Activated T-cell treated with anti-CD3 and anti-CD28 coated beads, Interleukin-2, amount 50 U/mL, for 72 hours (primary cell): ENCODE measurements at places on chromosomes 11 and 22. TPM values are rescaled to one million over a fixed set of nuclear protein-coding genes. Genes with fewer than 3 reads are reported as not detected.
A peak's percentile ranks its signal among the peaks of the same experiment; 100 is the strongest.

The C11orf65 gene
- total RNA-seq, result 1.2 TPM

The LMO1 gene
- total RNA-seq, result not detected

The GSTT2B gene
- not detected for total RNA-seq

The ALG9 gene
- total RNA-seq, result 46.1 TPM

The SLC1A2 gene
- 0.09 TPM for total RNA-seq

- no peak for DNase-seq
These were observed 451.3 kb downstream of the METTL15 start for GRCh38 chr11:28559492-28559891.

GRCh38 chr11:10770626-10771254 lies 19.7 kb downstream of the CTR9 start:
- DNase-seq, result no peak

DNA sequence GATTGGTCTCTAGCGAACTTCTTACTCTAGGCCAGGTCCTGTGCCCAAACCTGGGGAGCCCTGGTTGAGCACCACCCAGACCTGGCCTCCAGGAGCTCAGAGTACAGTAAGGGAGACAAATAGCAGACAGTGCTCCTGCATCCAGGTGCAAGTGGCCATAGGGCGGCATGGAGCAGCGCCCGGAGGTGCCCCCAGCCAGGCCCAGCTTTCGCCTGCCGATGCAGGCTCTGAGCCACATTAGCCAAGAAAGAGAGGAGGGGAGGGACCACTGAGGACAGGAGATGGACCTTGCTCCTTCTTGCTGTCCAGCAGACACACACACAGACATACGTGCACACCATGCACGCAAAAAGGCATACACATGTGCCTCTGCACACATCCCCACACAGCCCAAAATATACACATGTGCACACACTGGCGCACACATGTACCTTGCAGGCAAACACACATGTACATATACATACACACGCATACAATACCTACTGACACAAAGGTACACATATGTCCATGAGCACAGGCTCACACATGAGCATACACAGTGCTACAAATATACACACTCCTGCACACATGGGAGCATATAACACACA lies 68.7 kb upstream of the FGF3 start:
- no peak for DNase-seq

DNA sequence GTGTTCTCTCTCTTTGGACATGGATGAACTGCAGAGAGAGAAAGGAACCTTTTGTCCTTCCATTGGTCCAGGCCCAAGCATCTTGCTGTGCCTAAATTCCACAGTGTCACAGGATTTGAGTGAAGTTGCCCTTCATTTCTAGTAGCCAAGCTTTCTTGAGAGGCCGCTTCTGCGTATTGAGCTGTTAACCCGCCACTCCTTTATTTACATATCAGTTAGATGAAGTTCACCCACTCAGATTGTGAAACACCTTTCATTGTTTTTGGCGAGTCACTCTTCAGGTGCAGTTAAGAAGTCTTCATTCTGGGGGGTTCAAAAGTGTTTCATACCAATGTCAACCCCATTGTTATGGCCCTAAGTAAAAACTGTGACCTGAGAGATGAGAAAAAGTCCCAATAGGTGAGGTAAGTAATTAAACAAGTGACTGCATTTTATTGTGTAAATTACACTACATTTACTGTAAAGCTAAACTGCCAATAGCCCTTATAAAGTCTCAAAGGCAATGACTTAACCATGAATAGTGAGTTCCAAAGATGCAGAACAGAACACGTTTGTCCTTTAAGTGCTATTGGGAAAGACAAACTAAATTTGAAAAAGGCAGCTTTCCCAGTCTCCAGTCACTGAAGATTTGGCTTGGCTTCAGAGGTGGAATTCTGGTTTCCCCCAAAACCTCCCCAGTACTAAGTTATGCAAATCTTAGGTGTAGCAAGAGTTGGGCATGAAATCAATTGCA lies 61.0 kb downstream of the APIP start:
- no peak for DNase-seq

GRCh38 chr11:11571893-11572292 lies 49.9 kb downstream of the GALNT18 start:
- no peak for DNase-seq

GRCh38 chr22:32717337-32718240 lies 83.9 kb upstream of the TIMP3 start:
- DNase-seq, result no peak

DNA sequence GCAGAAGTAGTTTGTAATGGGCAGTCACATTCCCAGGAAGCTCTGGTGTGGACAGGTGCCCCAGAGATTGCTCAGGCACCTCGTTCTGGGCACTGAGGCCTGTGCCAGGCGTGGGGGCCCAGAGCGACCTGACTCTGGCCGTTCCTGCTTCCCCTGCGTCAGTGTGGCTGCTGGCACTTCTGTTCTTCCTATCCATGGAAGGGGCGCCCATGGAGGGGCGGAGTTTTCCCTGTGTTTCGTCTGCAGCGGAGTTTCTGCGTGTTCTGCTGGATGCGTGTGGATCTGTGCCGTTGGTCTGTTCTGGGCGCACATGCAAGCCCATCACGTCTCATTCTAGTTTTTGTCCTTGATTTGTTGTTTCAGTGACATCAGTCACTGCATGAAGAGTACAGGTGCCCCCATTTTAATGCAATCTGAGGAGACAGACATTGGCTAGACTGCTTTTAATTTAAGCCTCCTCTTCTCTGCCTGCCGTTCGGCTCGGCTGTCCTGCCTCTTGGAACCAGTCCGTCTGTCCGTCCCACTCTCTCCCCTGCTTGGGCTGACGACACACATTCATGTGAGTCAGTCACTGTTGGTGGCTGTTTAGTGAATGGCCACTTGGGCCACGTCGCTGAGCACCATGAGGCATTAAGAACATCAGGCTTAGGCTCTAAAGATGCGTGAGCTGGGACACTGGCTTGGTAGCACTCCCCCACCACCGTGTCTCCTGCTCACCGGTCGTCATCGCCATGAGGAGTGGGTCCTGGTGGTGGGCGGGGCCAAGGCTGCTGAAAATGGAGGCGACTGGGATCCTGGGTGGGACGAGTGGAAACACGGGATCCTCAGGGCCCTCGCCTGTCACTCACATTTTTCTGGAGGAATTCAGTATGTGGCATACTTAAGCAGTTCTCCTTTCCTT lies 255.8 kb downstream of the TBC1D22A start:
- DNase-seq, result no peak

DNA sequence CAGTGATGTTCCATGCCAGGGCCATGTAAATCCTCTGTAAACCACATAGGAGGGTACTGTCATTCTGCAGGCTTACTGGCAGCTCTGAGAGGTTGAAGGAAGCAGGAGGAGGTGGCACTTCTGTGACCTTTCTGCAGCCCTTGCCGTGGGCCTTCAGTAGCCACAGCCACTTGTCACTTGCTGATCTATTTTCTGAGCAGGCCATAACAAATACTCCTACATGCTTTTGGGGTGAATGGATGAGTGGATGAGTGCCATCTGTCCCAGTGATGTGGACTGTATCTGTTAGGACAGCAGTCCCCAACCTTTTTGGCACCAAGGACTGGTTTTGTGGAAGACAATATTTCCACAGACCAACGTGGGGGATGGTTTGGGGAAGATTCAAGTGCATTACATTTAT lies 10.2 kb downstream of the B3GNT6 start:
- DNase-seq, result no peak

GRCh38 chr11:93843906-93844305 lies 6.5 kb downstream of the VSTM5 start:
- no peak for DNase-seq

GRCh38 chr11:100630898-100631297 lies 56.2 kb upstream of the ARHGAP42 start:
- DNase-seq, result no peak

- DNase-seq, result no peak
These were observed 2.0 kb downstream of the FBLN1 start for GRCh38 chr22:45504373-45505341.

- DNase-seq, result peak; percentile 55
These were observed 141.2 kb upstream of the TIMP3 start for GRCh38 chr22:32660292-32660691.
